Stimulated activated naive CD8-positive, alpha-beta T cell treated with anti-CD3 and anti-CD28 coated beads, Interleukin-15, amount 100 ng/mL, for 72 hours (primary cell): ENCODE measurements at places on chromosomes 2 and 18.

- DNase-seq, result no peak
These were observed 48.7 kb downstream of the NETO1 start for GRCh38 chr18:72819050-72819449.

- peak; percentile 62 for DNase-seq
These were observed 126.2 kb upstream of the LGALSL start for GRCh38 chr2:64327510-64328414.

- no peak for DNase-seq
These were observed 61.0 kb downstream of the DAW1 start for GRCh38 chr2:227932403-227932802.

DNA sequence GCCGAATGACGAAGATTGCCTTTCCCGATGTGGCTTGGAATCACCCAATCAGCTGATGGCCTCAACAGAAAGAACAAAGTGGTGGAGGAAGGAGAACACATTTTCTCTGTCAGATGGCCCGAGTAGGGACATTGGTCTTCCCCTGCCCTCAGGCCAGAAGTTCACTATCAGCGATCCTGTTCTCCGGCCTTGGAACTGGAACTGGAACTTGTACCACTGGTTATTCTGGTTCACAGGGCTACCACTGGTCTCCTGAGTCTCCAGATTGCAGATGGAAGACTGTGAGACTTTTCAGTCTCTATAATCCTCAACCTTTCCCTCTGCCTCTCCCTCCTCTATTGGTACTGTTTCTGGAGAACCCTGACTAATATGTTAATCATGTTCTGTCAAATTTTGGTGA is 180.4 kb downstream of the ANKRD30B start:
- no peak for DNase-seq
